Bronchial epithelial cell (primary cell): ENCODE measurements at places on chromosomes 3 and 15. TPM values are rescaled to one million over a fixed set of nuclear protein-coding genes. Genes with fewer than 3 reads are reported as not detected.

- DNase-seq: no peak
These were observed 776.3 kb downstream of the TUSC7 start for GRCh38 chr3:117485841-117486240.

The AMT gene
- 0.79 and 2.2 TPM in 2 replicates for total RNA-seq

- no peak for DNase-seq
These were observed 2.6 kb downstream of the DPH3 start for GRCh38 chr3:16262174-16262573.

DNA sequence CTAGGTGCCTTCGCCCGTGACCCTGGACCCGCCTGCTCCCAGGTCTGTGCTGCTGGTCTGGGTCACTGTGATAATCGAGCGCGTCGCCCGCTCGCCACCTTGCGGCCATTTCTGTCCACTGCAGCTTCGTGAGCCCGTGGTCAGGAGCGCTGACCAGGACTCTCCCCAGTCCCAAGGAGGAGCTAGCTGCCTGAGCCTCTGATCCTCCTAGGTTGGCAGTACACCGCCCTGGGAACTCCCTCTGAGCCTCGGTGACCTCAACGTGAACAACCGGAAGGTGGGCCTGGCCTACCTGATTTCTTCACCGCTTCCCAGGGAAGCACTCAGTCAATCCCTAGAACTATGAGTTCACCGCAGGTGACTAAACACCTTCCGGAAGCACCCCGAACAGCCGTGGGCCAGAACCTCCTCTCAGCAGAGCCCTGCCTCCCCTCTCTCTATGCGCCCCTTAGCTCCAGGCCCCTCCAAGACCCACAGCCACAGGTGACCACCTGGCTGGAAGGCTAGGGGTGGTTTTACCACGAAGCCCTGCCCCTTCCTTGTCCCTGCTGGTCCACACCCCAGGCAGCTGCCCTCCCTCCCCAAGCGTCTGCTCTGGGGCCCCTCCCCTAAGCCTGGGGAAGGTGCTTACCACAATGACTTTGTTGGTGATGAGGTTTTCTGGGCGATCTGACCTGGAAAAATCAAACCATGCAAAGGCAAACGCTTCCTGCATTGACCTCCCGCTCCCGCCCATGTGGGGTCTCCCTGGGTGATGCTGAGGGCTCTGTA lies 9.7 kb downstream of the PLA2G4D start:
- peak; percentile 99 for DNase-seq

GRCh38 chr3:127454051-127454450 lies 136.5 kb downstream of the TPRA1 start:
- no peak for DNase-seq

DNA sequence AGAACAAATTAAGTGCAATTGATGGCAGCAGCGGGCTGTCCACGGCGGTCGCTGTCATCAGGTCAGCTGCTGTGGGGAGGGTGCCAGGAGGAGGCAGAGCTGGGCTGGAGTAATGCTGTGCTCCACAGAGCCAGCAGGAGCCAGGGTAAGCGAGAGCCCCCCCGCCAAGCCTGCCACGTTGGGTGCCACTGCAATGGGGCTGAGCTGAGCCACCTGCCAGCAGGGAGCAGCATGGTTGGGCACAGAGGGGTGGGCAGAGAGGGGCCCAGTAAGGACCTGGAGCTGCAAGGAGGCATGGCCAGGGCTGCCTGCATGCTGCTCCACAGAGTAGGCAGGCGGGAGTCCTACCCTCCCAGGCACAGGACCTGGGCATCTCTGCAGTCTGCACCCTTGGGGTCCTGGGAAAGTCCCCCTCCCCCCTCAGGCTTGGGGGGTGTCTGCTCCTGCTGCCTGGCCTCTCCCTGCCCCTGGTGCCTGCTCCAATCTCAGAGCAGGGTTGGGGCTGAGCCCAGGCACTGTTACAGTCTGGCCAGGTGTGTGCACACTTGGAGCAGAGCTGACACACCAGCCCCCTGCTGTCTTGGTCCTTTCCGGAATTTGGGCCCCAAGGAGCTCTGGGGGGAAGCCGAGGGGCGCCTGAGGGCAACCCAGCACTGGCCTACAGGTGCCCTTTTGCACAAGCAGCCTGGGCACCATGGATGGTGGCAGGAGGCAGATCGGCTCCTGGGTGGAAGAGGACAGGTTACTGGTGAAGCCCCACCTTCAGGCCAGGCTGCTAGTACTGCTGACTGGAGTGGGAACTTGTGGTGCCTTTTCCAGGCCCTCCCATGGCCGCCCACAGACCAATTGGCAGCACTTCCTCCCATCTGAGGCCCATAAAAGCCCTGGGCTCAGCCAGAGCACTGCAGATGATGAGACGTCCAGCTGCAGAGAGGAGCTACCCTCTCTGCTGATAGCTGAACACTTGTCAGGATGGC lies 8.5 kb upstream of the PIAS1 start:
- no peak for DNase-seq

- DNase-seq: no peak
These were observed 36.1 kb upstream of the CTXND1 start for GRCh38 chr15:80288131-80288530.

The SNTN gene
- total RNA-seq: not detected in 2 replicates

- peak; percentile 94 for DNase-seq
These were observed 554.0 kb downstream of the NSUN3 start for GRCh38 chr3:94616833-94617232.

DNA sequence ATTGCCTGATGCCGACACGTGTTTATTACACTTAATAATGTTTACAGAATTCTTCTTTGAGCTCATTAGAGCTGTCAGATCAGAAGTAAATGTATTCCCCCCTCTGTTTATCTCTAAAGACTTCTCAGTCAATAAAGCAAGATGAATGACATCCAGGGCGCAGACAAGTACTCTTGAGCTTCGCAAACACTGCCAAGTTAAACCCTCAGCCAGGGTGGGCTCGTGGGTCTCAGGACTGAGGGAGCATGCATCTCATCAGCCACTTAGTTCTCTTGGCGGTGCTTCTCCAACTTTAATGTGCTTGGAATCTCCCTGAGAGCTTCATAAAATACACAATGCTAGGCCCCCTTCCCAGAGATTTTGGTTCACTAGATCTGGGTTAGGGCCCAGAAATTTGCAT lies 333.9 kb upstream of the THRB start:
- DNase-seq: no peak

DNA sequence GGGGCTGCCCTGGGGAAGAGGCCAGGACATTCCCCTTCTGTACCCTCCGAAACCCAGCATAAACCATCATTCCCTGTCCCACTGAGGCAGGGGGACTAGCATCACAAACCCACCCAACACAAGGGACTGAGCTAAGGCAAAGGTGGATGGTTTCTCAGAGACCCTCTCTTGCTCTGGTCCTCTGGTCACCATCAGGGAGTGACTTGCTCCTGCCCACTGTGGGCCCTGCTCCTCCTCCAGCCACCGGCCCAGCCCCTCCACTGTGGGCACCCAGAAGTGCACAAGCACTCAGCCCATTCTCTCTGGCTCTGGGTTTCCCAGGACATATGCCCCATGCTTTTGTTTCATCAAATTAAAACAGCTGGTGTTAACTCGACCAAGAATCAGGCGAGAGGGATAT lies 44.9 kb downstream of the PTH1R start:
- no peak for DNase-seq
